T-helper 17 cell (primary cell): ENCODE measurements at places on chromosomes 4 and X. TPM values are rescaled to one million over a fixed set of nuclear protein-coding genes. Genes with fewer than 3 reads are reported as not detected.

Gene ATP2B3
- total RNA-seq, result not detected

Gene IRAK1
- 92.5 TPM for total RNA-seq

Gene HTN3
- total RNA-seq, result not detected

Gene NAT8L
- not detected for total RNA-seq

Gene UGT8
- 0.50 TPM for total RNA-seq

Gene MAGED4
- total RNA-seq, result 2.9 TPM

Gene CLGN
- total RNA-seq, result not detected

Gene POU3F4
- not detected for total RNA-seq

Gene PRIMPOL
- total RNA-seq, result 5.9 TPM

DNA sequence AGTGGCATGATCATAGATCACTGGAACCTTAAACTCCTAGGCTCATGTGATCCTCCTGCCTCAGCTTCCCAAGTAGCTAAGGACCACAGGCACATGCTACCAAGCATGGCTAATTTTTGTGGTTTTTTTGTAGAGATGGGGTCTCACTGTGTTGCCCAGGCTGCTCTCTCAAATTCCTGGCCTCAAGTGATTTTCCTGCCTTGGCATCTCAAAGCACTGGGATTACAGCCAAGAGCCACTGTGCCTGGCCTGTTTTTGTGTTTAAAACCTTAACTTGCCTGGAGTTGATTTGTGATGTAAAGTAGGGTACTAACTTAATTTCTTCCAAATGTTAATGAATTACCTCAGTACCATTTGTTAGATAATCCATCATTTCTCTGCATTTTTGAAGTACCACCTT lies 22.3 kb downstream of the DLG3 start:
- no peak overlapping the region for H3K27ac ChIP-seq
- no peaks in the 10 kb centered on the region for H3K27me3 ChIP-seq
- H3K36me3 ChIP-seq, result no peaks in the 10 kb centered on the region
- peaks cover 9% of the 10 kb centered on the region for H3K4me1 ChIP-seq
- no peak for DNase-seq

DNA sequence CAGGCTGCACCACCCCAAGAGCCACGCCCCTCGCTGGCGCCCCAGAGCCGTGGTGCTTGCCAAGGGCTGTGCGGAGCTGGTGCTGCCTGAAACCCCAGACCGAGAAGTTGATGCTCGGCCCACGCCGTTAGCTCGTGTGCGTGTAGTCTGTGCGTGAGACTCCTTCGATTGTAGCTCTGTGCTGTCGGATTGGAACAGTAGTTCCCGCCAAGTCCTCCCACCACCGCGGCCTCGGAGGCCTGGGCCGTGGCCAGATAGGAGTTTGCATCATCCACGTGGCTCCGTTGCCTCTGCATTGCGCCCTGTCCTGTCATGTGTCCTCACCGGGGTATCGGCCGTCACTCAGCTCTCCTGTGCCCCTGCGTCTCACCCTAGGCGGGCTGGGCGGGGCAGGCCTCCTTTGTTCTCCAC lies 24.2 kb downstream of the TNIP2 start:
- peak overlapping the region; percentile 74 for H3K27ac ChIP-seq
- H3K4me1 ChIP-seq, result peaks cover 9% of the 10 kb centered on the region
- peaks cover 13% of the 10 kb centered on the region for H3K36me3 ChIP-seq
- DNase-seq, result no peak

GRCh38 chr4:26252349-26253025 lies 68.3 kb upstream of the RBPJ start:
- no peak for DNase-seq
- no peak overlapping the region for H3K27ac ChIP-seq
- H3K36me3 ChIP-seq, result no peaks in the 10 kb centered on the region

DNA sequence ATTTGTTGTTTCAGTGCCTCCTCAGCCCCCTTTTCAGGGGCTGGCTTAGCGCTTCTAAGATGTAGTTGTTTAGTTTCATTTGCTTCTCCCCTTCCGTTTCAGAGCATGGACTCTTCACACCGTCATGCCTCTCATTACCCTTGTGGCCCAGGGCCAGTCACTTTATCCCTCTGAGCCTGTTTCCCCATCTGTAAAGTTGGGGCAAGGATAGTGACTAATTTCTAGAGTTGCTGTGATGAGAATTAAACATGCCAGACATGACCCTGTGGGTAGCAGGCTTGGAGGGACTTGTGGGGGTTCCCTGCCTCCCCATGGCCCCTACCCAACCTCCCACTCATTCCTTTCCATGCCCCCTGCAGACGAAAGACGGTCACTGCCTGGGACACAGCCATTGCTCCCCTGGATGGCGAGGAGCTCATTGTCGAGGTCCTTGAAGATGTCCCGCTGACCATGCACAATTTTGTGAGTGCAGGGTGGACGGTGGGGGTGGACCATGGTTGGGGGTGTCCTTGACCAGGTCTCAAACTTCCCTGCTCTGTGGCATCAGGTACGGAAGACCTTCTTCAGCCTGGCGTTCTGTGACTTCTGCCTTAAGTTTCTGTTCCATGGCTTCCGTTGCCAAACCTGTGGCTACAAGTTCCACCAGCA lies 3.6 kb downstream of the ARAF start:
- peak overlapping the region; percentile 82 for H3K27ac ChIP-seq
- DNase-seq, result no peak
- peaks cover 12% of the 10 kb centered on the region for H3K36me3 ChIP-seq

- no peaks in the 10 kb centered on the region for H3K27me3 ChIP-seq
- peak overlapping the region; percentile 71 for H3K4me3 ChIP-seq
- peaks cover 5% of the 10 kb centered on the region for H3K4me1 ChIP-seq
- H3K27ac ChIP-seq, result peak overlapping the region; percentile 43
- H3K36me3 ChIP-seq, result no peaks in the 10 kb centered on the region
Measured at GRCh38 chr4:2260344-2261109, 1.4 kb downstream of the MXD4 start.

GRCh38 chr4:77248805-77249204 lies 91.8 kb downstream of the CCNG2 start:
- no peaks in the 10 kb centered on the region for H3K4me1 ChIP-seq
- no peaks in the 10 kb centered on the region for H3K36me3 ChIP-seq
- no peak for DNase-seq
- H3K4me3 ChIP-seq, result no peak overlapping the region
- peaks cover 30% of the 10 kb centered on the region for H3K27me3 ChIP-seq
- no peak overlapping the region for H3K27ac ChIP-seq

DNA sequence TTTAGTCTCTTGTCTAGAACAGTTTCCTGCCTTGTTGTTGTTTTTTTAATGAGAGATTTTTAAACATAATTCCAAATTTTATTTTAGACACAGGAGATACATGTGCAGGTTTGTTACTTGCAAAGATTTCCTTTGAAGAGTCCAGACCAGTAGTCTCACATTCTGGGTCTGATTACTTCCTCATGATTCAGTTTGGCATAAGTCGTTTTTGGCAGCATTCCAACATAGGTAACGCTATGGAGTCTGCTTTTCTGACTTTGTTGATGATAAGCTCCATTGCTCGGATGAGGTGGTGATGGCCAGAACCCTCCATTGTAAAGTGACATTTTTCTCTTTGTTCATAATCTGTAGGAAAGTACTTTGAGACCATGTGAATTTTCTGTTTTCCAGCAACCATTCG lies 74.7 kb downstream of the CLCN4 start:
- no peaks in the 10 kb centered on the region for H3K36me3 ChIP-seq
- no peak overlapping the region for H3K27ac ChIP-seq
- H3K27me3 ChIP-seq, result no peaks in the 10 kb centered on the region
- no peak overlapping the region for H3K4me3 ChIP-seq
- no peaks in the 10 kb centered on the region for H3K4me1 ChIP-seq
- no peak for DNase-seq

DNA sequence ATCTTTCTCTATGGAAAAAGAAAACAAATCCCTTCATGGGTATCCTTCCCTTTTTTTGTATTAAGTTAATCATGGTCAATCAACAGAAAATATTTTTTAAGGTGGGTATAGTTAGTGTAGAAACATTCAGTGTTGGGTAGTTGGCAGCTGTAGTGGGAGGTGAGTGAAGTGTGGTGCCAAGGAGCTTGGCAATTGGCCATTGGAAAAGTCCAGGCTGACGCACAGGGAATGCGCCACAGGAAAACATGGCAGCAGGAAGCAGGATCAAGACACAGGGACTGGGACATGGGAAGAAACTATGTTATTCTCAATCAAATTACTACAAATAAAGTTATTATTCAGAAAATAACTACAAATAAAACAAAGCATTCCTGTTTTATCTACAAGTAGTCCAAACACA lies 20.0 kb downstream of the PALLD start:
- H3K27ac ChIP-seq, result no peak overlapping the region
- DNase-seq, result no peak
- H3K4me3 ChIP-seq, result no peak overlapping the region
- no peaks in the 10 kb centered on the region for H3K36me3 ChIP-seq
- peaks cover 20% of the 10 kb centered on the region for H3K27me3 ChIP-seq

DNA sequence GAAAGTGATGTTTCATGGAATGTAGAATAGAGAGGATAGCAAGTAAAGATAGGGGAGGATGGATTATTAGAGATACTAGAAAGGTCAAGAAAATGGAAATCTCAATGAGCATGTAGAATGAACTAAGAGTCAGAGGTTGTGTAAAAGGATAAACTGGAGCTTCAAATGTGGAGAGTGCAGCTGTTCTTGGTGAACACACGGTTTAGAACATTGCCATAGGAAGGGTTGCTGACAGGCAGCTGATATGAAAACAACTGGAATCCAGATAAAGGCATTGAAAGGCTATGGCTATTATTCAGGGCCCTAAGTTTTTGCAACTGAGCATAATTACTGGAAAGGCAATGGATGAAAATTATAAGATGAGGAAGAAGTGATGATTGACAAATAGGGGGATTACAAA lies 239.6 kb upstream of the VEGFC start:
- peaks cover under 1% of the 10 kb centered on the region for H3K27me3 ChIP-seq
- DNase-seq, result no peak

GRCh38 chr4:38952017-38952416 lies 80.2 kb downstream of the TMEM156 start:
- H3K27ac ChIP-seq, result no peak overlapping the region
- H3K27me3 ChIP-seq, result no peaks in the 10 kb centered on the region
- peaks cover 21% of the 10 kb centered on the region for H3K4me1 ChIP-seq
- no peak overlapping the region for H3K4me3 ChIP-seq

GRCh38 chr4:99817309-99817890 lies 773 bp downstream of the DAPP1 start:
- peak overlapping the region; percentile 94 for H3K4me3 ChIP-seq
- H3K4me1 ChIP-seq, result peaks cover 52% of the 10 kb centered on the region
- H3K27me3 ChIP-seq, result no peaks in the 10 kb centered on the region
- H3K27ac ChIP-seq, result peak overlapping the region; percentile 95

DNA sequence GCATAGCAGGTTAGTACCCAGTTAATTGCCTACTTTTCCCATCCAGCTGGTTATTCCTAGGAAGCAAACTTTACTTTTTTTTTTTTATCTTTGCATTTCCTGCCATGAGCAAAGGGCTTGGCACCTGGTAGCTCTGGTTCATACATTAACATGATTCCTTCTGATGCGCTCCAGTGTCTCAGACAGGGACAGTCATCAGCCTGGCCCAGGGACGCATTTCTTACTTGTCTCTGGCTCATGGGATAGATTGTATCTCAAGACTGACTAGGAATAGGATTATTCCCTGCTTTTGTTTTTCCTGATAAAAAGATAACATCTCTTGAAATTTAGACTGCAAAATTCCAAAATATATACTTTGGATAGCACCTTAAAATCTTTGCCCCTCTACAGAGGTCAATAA lies 571.5 kb upstream of the TENM3 start:
- H3K4me3 ChIP-seq, result no peak overlapping the region
- no peaks in the 10 kb centered on the region for H3K27me3 ChIP-seq
- H3K4me1 ChIP-seq, result no peaks in the 10 kb centered on the region
- H3K27ac ChIP-seq, result no peak overlapping the region
- no peak for DNase-seq

DNA sequence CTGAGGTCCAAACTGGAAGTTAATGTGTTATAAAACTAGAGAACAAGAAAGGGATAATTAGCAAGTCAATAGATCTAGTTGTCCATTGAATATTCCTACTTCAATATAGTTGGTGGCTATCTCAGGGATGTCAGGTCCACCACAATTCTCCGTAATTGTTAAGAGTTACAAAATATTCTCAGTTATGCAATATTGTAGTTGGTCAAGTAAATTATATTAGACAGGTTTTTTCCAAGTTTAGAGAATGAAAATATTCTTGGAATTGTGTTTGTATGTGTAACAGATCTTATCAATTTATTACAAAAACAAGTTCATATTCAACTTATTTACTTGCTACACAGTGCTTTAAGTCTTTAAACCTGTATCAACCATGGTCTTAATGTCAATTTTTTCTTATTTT lies 547.4 kb downstream of the SPRY1 start:
- no peaks in the 10 kb centered on the region for H3K27me3 ChIP-seq
- no peaks in the 10 kb centered on the region for H3K4me1 ChIP-seq
- H3K4me3 ChIP-seq, result no peak overlapping the region
- no peak for DNase-seq

DNA sequence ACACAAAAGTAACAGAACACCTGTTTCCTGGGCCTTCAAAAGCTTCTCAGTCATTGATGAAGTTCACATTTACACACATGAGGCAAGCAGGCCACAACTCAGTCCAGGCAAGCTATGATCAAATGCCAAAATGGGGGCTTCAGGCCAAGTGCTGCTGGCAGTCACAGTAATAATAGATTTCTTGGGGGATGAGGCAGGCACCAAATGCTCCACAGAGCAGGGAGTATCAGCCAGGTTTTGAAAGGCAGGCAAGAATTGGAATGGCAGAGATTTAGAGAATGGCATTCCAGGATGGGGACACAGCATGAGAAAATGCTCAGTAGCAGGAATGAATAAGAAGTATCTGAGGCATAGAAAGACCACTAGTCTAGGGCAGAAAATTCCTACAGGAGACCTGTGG lies 52.8 kb downstream of the GRIA3 start:
- no peaks in the 10 kb centered on the region for H3K27me3 ChIP-seq
- H3K4me1 ChIP-seq, result no peaks in the 10 kb centered on the region
- H3K27ac ChIP-seq, result no peak overlapping the region
- no peak for DNase-seq
- H3K36me3 ChIP-seq, result no peaks in the 10 kb centered on the region
- no peak overlapping the region for H3K4me3 ChIP-seq

DNA sequence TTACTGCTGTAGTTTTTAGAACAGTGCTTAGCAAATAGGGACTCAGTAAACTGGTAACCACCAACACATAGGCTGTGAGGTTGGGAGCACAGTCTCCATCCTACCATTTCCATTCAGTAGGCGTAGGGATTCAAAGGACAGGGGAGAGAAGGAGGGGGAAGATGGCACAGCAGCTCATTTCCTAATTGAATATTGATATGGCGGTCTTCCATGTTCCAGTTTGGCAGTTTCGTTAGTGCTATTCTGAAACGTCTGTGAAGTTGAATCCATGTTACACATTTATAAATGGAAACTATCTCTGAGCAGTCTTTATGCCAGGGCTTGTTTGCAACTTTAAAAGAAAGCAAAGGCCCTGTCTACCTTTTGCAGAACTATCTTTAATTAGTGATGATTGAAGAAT lies 105.5 kb downstream of the PARM1 start:
- DNase-seq, result no peak
- no peaks in the 10 kb centered on the region for H3K27me3 ChIP-seq
- peaks cover 2% of the 10 kb centered on the region for H3K36me3 ChIP-seq
- no peaks in the 10 kb centered on the region for H3K4me1 ChIP-seq
- no peak overlapping the region for H3K4me3 ChIP-seq
- no peak overlapping the region for H3K27ac ChIP-seq

DNA sequence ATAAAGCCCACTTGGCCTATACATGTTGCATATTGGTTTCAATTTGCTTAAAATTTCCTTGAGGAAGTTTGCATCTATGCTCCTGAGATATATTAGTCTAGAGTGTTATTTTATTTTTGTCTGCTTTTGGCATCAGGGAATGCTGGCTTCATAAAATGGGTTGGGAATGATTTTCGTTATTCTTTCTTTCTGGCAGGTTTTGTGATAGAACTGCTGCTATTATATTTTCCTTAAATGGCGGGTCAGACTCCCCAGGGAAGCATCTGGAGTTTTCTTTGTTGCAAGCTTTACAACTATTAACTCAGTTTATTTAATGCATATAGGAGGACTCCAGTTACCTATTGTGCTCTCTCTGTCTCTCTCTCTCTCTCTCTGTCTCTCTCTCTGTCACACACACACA lies 82.0 kb upstream of the WDR17 start:
- H3K27ac ChIP-seq, result no peak overlapping the region
- no peak for DNase-seq
- H3K27me3 ChIP-seq, result no peaks in the 10 kb centered on the region
- H3K4me1 ChIP-seq, result no peaks in the 10 kb centered on the region
